ENCODE measurements at places on chromosomes 16 and 17.
A peak's percentile ranks its signal among the peaks of the same experiment; 100 is the strongest.

- no peak for DNase-seq
Measured at GRCh38 chr17:79513820-79514535, 96.9 kb downstream of the RBFOX3 start.

DNA sequence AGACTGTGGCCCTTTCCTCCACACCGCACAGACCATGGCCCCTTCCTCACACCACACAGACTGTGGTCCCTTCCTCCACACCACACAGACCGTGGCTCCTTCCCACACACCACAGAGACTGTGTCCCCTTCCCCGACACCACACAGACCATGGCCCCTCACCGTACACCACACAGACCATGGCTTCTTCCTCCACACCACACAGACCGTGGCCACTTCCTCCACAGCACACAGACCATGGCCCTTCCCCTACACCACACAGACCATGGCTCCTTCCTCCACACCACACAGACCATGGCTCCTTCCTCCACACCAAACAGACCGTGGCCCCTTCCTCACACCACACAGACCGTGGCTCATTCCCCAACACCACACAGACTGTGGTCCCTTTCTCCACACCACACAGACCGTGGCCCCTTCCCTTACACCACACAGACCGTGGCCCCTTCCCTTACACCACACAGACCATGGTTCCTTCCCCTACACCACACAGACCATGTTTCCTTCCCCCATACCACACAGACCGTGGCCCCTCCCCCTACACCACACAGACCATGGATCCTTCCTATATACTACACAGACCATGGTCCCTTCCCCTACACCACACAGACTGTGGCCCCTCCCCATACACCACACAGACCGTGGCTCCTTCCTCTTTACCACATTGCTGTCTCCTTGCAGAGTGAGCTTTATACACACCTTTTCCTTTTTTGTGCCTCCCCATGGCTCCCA, 297.5 kb upstream of the FOXF1 start:
- DNase-seq = no peak

GRCh38 chr16:21727344-21727743, 63.6 kb downstream of the OTOA start:
- no peak for DNase-seq

- no peak for DNase-seq
Measured at GRCh38 chr17:30848021-30848420, 16.3 kb downstream of the ATAD5 start.

GRCh38 chr17:81347437-81347836, 47.8 kb upstream of the BAHCC1 start:
- DNase-seq = no peak

- no peak for DNase-seq
Measured at GRCh38 chr16:62450291-62450690, 414.1 kb upstream of the CDH8 start.

- DNase-seq = no peak
Measured at GRCh38 chr17:34275881-34276280, 5.9 kb downstream of the CCL7 start.

DNA sequence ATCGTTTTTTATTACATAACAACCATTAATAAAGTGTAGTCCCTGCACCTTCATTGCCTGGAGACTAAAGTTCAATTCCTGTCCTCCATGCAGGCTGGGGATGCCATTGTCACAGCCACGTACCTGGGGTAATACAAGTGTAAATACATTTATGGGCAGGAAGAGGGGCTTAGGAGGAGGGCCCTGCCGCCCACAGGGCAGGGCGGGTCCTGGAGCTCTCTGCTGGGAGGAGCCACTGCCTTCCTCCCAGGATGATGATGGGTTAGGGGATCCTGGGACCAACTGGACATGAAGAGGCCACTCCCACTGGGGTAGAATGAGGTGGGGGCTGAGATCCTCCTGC, 44.1 kb upstream of the SLC38A10 start:
- peak; percentile 63 for DNase-seq

DNA sequence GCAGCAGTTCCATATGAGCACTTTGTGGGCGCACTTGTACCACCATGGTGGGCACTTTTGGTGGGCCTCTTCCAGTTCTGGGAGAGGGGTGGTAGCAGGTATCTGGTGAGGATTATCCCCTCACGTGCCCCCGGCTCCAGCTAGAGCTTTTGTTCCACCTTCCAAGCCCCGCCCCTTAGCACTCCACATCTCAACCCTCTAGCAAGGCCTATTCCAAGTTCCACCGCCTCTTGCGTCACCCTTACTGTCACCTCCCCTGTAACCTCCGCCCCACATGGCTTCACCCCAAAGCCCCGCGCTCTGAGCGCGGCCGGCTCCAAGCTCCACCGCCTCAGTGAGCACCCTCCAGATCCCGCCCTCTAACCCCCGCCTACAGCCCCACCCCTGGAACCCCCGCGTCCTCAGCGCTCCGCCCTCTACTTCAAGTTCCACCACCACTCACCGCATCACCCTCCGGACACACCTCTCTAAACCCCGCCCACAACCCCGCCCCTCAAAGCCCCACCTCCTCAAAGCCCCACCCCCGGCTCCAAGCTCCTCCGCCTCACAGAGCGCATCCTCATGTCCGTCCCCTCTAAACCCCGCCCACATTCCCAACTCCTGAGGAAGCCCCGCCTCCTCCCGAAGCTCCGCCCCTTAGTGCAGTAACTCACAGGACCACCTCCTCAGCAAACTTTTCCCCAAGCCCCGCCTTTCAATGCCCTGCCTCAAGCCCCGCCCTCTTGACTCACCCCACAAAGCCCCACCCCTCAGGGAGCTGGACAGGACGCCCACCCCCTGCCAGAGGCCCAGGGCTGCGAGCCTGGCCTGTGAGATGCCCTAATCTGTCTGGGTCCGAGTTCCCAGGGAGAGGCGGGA, 11.1 kb downstream of the SCN4A start:
- DNase-seq = peak; percentile 67

- no peak for DNase-seq
Measured at GRCh38 chr16:58577141-58577540, 52.5 kb downstream of the CNOT1 start.

- DNase-seq = no peak
Measured at GRCh38 chr17:18968945-18969887, 17.3 kb downstream of the SLC5A10 start.

DNA sequence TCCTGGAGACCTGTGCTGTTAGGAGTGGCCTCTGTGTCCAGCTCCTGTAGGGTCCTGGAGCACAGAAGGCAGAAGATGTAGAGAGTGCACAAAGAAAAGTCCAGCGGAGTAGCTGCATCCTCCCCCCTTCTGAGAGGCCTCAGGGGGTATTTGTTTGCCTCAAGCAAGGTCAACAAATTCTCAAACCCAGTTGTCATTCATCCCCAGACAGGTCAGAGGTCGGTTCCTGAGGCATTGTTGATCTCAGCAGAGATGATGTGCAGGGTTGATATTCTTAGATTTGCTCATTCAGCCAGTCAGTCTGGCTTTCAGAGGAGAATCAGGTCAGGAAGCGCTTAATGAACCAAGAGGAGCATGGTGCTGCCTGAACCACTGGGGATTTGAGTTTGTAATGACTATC, 8.3 kb upstream of the RBFOX1 start:
- DNase-seq = no peak

DNA sequence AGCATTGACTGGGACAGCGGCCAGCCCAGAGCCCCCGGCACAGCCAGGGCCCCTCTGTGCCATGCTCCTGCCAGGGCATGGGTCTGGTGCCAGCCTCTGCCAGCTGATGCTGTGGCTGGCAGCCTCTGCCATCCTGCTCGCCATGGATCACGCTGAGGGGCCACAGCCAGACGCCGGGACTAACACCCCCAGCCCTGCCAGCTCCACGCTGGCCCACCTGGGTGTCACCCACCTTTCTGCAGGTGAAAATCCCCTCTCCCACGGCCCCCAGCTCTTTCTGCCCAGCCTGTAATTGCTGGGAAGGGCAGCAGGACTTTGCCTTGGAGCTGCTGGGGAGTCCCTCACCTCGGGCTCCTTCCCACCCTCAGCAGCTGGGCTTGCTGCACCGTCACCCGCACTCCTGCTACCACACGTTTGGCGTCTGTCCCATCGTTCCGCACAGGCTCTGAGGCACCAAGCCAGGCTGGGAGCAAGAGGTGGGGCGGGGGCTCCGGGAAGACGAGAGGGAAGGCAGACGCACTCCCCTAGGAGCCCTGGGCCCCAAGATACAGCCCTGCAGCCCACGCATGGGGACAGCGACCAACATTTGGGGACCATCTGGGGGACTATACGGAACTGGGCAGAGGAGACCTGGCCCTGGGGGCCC, 42.0 kb upstream of the ACSF3 start:
- DNase-seq = no peak

DNA sequence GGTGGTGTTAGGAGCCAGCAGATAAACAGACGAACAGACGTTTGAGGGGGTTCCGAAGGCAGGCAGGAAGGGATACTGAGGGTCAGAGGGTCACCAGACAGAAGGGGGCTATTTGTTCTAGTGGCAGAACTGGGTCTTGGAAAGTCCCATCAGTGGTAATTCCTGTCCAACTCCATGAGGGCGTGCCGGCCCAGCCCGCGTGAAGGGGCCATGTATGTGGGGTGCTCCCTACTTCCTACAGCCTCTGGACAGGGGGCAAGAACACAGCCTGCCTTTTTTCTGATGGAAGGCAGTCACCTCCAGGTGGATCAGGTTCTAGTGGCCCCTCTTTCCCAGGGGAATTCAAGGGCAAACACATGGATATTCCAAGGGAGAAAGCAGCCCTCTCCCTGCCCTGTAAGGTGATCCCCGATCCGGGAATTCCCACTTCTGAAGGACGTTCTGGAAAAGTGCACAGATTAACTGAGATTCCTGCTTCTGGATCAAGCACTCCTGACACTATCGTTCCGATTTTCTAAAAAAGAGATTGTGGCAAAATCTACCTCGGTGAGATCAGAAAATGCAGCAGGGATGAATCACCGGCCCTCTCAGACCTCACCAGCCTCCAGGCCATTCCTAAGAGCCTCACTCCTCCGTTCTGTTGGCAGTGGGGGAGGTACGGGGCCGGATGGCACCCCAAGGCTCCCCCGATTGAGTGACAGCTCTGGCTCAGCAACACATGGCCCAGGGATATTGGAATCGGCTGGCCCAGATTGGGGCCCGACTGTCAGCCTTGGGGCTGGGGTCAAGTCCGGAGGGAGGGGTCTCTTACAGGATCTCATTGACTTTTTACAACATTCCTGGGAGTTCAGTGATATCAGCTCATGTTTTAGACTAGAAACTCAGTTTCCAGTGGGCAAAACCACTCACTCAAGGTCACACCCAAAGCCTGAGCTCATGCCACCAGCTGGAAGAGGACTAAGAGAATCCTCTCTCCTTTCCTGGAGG, 12.4 kb downstream of the STX1B start:
- no peak for DNase-seq

- DNase-seq = no peak
Measured at GRCh38 chr17:43683928-43684653, 22.4 kb upstream of the MEOX1 start.

DNA sequence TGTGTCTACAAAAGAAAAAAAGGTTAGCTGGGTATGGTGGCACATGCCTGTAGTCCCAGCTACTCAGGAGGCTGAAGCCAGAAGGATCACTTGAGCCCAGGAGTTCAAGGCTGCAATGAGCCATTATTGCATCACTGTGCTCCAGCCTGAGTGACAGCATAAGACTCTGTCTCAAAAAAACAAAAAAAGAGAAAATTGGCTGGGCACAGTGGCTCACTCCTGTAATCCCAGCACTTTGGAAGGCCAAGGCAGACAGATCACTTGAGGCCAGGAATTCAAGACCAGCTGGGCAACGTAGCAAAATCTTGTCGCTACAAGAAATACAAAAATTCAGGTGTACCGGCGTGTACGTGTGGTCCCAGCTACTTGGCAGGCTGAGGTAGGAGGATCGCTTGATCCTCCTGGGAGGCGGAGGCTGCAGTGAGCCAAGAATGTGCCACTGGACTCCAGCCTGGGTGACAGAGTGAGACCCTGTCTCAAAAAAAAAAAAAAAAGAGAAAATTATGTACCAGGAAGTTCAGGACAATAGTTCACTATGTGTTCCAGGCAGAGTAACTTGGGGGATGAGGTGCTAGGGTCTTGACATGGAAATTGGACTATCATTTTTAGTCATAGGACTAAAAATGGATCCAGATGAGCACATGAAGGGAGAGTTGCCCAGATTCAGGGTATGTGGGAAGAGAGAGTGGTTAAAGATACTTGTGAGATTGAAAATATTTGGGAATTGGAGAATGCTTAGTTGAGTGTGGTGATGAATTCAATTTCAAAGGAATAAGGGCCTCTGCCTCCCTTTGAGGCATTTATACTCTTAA, 11.0 kb downstream of the ALDH3A2 start:
- no peak for DNase-seq

GRCh38 chr17:82655038-82655479, 6.8 kb upstream of the WDR45B start:
- no peak for DNase-seq

- no peak for DNase-seq
Measured at GRCh38 chr17:8444494-8444893, 8.8 kb downstream of the NDEL1 start.

GRCh38 chr17:3963237-3964201, 718 bp downstream of the ATP2A3 start:
- no peak for DNase-seq

GRCh38 chr17:78826836-78827509, 13.6 kb downstream of the USP36 start:
- DNase-seq = no peak

GRCh38 chr17:29107084-29107483, 64.1 kb downstream of the PIPOX start:
- DNase-seq = no peak

- DNase-seq = peak; percentile 71
Measured at GRCh38 chr16:1378804-1379303, 27.1 kb downstream of the GNPTG start.

- no peak for DNase-seq
Measured at GRCh38 chr17:81865733-81866439, 5.3 kb downstream of the ARHGDIA start.

DNA sequence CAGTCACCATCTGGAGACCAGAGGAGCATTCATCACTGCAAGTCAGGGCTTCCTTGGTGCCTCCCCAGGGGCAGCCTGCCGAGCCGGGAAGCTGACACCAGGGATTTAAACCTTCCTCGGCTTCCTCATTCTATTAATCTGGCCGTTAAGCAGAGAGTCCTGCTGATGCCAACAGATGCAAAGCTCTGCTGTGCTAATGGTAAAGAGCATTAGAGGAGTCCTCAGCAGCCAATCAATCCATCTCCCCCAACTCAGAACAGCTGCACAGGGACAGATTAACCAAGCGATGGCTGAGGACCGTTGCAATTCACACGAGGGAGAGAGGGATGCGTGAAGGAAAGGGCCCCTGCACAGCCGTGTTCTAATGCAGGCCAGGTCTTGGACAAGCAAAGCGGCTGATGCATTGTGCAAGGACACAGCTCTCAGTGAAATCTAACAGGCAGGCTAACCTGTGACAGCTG, 116.6 kb downstream of the XYLT1 start:
- DNase-seq = no peak

DNA sequence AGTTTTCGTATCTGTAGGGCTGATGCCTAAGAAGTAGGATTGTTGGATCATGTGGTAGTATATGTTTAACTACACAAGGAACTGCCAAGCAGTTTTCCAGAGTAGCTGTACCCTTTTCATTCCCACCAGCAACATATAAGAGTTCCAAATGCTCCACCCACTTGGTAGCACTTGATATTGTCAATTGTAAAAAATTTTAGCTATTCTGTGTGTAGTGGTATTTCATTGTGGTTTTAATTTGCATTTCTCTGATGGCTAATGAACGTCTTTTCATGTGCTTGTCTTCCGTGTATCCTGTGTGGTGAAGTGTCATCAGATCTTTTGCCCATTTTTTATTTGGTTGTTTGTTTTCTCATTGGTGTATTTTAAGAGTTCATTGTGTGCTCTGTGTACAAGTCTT, 69.7 kb downstream of the TANC2 start:
- no peak for DNase-seq
